ENCODE measurements at places on chromosomes 6 and 20.

GRCh38 chr6:139060332-139060731 is 31.8 kb downstream of the ABRACL start:
- no peak for DNase-seq

DNA sequence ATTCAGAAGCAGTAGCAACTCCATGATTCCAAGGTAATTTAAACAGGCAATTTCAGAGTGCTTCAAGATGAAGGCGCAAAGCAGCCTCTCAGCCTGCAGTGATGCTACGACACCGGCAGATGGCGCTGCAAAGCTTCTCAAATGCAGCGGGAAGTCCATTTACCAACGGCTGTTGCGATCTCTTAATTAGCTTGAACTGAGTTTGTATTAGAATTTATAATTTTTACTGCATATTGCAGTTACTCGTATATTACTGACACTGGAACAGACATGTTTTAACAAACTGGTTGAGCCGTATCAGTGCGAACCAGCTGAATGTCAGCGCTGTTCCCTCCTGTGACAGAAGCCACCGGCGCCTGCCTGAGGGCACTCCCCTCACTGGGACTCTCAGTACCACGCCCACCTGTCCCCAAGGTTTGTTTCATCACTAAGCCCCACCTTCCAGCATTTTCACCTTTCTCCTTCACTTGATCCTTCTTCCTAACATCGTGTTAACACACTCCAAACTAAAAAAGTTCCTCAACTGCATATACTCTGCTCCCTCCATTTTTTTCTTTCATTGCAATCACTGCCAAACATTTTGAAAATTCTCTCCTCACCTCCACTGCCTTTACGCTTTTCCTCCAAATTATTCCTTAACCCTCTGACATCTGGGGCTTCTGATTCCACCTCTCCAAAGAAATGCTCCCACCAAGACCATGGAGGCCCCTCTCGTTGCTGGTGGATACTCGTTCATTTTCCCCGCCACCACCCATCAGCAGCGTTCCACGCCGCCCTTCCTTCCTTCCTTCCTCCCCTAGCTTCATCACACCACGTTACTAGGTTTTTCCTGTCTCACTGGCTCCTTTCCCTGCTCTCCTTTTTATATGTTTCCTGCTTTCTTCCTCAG is 14.5 kb downstream of the GNL1 start:
- no peak for DNase-seq

DNA sequence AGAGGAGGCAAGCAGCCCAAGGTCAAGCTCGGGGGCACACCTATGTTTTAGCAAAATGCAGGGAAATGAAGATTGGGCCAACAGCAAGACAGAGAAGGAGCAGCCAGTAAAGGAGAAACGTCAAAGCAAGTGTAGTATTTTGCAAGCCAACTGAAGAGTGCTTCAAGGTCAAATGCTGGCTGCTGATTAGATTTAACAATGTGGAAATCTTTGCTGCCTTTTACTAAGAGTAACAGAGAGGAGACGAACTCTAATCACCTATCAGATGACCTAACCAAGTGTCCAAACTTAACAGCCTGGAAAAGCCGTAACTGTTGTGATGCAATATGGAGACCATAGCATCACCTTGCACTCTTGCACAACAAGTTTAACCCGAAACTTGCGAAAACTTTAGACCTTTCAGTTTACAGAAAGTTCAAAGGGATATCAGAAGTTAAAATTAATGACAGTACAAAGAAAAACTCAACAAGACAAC is 30.4 kb downstream of the AKIRIN2 start:
- DNase-seq = no peak

- DNase-seq = peak; percentile 55
Observed at GRCh38 chr20:36493051-36493800, 48.1 kb upstream of the MYL9 start.

- peak; percentile 77 for DNase-seq
Observed at GRCh38 chr6:108896111-108896661, 48.0 kb downstream of the ARMC2 start.

GRCh38 chr6:125354649-125355048 is 52.9 kb upstream of the HDDC2 start:
- DNase-seq = no peak

GRCh38 chr6:132818404-132819359 is 4.3 kb downstream of the RPS12 start:
- no peak for DNase-seq

- no peak for DNase-seq
Observed at GRCh38 chr6:40922281-40922680, 116.7 kb downstream of the UNC5CL start.

DNA sequence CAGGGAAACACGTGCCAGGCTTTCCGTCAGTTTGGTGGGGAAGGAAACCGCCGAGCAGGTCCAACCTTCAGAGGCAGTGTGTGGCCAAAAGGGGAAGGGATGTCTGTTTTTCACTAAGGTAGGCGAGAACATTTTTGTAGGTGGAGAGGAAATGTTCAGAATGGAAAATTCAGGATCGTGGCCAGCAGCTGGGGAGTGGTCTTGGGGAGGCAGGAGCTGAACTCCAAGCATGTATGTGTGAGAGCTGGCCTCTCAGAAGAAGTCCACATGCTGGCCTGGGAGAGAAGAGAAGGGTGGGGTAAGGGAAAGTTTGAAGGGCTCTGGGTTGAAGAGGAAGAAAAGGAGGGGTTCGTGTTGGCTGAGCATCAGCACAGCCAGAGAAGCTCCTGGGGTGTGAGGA is 74.9 kb downstream of the SYNDIG1 start:
- no peak for DNase-seq

DNA sequence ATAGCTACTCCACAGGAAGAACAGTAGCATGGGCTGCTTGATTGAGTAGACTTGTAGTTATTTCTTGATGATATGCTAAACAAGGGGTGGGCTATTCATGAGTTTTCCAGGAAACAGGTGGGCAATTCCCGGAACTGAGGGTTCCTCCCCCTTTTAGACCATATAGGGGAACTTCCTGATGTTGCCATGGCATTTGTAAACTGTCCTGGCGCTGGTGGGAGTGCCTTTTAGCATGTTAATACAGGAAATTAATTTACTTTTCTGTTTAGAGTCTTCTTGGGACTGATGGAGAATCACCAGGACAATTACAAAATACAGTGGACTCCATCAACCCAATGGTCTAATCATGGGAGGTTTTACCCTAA is 22.7 kb downstream of the CYP24A1 start:
- DNase-seq = no peak

DNA sequence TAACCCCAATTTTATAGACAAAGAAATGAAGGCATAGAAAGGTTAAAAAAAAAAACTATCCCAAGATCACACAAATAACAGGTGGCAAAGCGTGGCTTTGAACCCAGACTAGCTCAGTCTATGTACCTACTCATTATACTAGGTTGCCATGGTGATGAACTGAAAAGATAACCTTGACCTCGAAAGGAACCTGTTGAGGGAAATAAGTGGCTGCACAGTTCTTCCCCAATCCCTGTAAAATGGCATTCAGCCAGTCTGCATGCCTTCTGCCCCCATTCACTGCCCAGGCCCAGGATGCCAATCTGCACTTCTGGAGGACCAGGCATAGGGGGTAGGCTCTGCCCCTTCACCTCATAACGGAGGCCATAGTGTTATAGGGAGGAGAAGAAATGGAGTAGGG is 295.2 kb downstream of the PTPRT start:
- no peak for DNase-seq

DNA sequence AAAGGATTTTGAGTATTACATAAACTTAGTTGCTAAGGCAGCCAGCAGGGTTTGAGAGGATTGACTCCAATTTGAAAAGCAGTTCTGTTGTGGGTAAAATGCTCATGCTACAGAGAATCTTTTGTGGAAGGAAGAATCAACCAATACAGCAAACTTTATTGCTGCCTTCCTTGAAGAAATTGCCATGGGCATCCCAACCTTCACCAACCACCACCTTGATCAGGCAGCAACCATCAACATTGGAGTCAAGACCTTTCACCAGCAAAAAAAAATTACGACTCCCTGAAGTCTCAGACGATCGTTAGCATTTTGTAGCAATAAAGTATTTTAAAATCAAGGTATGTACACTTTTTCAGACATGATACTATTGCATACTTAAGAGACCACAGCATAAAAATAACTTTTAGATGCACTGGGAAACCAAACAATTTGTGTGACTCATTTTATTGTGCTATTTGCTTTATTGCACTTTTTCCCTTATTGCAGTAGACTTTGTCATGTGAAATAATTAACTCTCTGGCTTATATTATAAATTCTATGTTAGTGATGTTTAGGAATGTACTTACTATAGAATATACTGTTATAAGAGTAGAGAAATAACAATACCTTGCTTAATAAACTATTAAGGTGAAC is 390.8 kb downstream of the CDKAL1 start:
- no peak for DNase-seq

- no peak for DNase-seq
Observed at GRCh38 chr6:73903155-73903554, 207.2 kb downstream of the CD109 start.

DNA sequence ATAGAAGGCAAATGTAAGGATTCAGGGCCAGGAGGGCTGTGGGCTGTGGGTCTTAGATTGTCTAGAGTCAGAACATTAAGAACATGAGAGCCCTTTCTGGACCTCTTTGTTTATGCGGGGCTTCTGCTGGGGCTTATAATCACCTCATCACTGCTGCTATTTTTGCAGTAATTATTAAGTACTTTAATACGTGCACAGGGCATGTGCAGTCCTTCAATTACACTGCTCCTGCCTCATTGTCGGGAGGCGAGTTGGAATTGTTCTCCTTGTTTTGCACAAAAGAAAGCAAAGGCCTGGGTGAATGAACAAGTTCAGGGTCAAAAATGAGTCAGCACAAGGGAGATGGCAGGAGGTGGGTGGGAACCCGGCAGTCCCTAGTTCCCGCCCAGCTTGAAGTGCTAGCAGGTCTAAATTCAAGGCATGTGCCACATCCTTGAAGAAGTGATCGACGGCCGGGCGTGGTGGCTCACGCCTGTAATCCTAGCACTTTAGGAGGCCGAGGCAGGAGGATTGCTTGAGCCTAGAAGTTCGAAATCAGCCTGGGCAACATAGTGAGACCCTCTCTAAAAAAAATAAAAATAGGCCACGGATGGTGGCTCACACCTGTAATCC is 34.4 kb upstream of the PTPN1 start:
- no peak for DNase-seq

DNA sequence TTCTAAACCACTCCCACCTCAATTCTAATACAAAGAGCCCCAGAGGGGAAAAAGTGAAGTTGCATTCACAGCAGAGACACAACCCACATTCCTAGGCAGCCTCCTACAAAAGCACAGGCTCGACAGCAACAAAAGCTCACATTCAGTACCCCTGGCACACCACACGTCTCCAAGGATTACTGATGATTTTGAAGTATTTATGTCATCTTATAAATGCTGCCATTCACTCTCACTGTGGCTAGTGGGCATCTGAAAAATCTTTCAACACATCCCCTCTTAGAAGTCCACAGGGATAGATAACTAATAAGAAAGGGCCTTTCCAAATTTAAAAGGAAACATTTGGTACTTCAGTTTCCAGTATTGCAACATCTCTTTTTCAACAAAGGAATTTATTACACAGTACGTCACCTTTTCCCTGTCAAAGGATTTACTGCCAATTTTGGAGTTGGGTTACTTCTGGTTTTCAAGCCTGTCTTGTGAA is 146.7 kb downstream of the TASP1 start:
- DNase-seq = no peak

DNA sequence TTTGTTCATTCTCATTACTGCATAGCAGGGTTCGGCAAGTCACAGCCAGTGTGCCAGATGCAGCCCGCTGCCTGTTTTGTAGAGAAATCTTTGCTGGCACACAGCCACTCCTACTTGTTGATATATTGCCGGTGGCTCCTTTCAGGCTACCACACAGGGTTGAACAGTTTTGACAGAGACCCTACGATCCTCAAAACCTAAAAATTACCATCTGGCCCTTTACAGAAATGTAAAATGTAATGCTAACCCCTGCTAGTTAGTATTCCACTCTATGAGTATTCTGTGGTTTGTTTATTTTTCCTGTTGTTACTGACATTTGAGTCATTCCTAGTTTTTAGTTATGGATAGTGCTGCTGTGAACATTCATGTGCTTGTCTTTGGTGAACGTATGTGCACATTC is 11.5 kb downstream of the DHX35 start:
- DNase-seq = no peak

DNA sequence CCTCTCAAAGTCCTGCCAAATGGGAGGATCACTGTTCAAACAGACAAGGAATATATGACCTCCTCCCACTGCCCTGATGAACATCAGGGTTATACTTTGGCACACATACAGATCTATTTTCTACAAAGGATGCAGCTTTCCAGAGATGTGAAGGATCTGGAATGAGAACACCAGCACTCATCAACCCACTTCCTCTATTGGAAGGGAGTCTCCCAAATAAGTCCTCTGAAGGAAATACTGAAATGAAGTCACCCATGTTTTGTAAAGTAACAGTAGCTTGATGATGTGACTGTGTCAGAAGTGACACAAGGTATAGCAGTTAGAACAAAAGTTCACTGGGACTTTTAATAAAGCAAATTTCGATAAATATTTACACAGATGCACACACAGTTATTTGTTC is 104.9 kb downstream of the OGFRL1 start:
- peak; percentile 48 for DNase-seq

- peak; percentile 21 for DNase-seq
Observed at GRCh38 chr6:42230345-42231321, 13.0 kb upstream of the MRPS10 start.

- peak; percentile 48 for DNase-seq
Observed at GRCh38 chr20:15654208-15654649, 919.0 kb downstream of the KIF16B start.

- no peak for DNase-seq
Observed at GRCh38 chr6:166771701-166772100, 144.7 kb upstream of the RPS6KA2 start.

- DNase-seq = no peak
Observed at GRCh38 chr20:17572034-17572638, 2.3 kb downstream of the DSTN start.

DNA sequence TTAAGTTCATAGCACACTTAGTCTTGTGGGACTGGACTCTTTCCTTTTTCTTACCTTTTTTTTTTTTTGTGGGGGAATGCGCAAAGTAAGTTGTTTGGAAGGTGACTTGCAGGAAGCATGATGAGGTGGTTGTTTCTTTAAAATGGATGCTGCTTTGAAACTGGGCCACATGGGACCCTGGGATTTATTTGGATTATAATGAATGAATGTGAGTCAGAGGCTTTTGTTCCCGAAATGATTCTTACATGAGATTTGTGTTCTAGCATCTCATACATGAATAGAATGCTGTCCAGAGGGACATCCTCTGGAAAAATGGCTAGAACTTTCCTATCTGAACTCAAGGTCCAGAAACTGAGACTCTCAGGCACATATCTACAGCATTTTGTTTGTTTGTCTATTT is 236.6 kb upstream of the RNF24 start:
- DNase-seq = no peak

- DNase-seq = no peak
Observed at GRCh38 chr6:71481011-71481410, 192.4 kb downstream of the OGFRL1 start.

GRCh38 chr6:73451223-73452106 is 632 bp downstream of the CGAS start:
- peak; percentile 43 for DNase-seq

- no peak for DNase-seq
Observed at GRCh38 chr6:54595844-54596243, 250.7 kb upstream of the FAM83B start.
